Activated CD8-positive, alpha-beta T cell treated with anti-CD3 and anti-CD28 coated beads for 36 hours (primary cell): ENCODE measurements at places on chromosomes 1 and 21.
A peak's percentile ranks its signal among the peaks of the same experiment; 100 is the strongest.

DNA sequence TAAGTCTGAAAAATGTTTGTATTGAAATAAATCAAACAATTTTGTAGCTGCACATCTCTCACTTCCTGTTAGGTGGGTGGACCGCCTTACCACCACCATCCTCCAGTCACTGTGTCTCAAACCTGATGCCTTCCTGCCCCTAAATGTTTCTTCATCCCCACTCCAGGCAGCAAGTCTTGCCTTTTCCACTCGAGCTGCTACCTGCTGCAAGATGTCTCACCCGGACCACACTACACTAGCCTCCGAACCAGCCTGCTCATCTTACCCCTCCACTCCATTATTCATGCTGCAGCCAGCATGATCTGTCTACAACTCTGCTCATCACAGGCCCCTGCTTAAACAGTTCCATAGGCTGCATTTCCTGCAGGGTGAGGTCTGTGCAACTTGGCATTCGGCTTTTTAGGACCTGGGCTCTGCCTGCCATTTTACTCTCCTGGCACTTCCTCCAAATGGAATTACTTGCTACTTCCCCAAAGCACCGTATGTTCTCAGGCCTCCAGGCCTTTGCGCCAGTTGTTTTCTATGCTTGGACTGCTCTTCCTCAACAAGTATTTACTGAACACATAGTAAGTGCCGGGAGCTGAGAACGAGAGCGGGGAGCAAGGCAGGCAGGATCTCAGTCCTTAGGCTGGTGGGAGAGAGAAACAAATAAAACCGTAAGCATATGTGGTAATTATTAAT lies 5.2 kb upstream of the SF3A3 start:
- peak; percentile 41 for DNase-seq

DNA sequence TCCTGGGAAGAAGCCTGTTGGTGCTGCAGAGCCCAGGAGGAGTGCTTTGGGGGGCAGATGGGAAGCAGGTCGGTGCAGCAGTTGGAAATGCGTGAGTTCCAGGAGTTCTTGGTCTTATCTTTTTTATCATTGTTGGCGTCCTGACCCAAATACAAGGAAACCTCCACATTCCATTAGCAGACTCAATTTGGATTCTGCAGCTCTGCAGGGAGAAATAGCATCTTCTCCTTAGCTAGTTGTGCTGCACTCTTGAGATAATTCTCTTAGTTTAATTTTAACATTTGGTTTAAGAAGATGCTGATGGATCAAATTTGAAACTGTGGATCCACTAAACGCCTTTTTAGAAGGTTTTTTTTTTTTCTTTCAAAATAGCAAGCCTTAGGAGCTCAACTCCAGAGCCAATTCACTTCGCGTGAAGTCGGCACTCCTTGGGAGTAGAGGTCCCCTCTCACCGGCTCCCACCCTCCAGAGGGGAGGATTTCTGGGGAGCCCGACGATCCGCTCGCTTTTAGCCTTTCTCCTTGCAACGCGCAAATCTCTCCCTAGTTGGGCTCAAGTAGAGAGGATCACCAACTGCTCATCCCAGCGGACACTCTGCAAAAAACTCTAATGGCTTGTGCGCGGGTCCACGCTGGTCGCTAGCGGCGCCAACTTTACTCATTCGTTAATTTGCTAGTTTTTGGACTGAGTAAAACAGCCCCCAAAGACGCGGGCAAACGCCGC lies 1.3 kb downstream of the PLD5 start:
- DNase-seq = no peak

DNA sequence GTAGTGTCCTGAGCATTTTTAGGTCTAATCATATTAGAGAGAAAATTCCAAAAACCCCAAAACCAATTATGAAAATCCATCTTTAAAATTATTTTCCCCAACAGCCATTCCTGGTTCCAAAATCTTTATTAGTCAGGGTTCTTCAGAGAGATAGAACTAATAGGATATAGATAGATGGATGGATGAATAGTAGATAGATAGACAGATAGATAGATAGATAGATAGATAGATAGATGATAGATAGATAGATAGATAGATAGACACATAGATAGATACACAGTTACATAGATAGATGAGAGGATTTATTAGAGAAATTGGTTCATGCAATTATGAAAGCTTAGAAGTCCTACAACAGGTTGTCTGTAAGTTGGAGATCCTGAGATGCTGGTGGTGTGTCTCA lies 122.7 kb upstream of the POGK start:
- no peak for DNase-seq

DNA sequence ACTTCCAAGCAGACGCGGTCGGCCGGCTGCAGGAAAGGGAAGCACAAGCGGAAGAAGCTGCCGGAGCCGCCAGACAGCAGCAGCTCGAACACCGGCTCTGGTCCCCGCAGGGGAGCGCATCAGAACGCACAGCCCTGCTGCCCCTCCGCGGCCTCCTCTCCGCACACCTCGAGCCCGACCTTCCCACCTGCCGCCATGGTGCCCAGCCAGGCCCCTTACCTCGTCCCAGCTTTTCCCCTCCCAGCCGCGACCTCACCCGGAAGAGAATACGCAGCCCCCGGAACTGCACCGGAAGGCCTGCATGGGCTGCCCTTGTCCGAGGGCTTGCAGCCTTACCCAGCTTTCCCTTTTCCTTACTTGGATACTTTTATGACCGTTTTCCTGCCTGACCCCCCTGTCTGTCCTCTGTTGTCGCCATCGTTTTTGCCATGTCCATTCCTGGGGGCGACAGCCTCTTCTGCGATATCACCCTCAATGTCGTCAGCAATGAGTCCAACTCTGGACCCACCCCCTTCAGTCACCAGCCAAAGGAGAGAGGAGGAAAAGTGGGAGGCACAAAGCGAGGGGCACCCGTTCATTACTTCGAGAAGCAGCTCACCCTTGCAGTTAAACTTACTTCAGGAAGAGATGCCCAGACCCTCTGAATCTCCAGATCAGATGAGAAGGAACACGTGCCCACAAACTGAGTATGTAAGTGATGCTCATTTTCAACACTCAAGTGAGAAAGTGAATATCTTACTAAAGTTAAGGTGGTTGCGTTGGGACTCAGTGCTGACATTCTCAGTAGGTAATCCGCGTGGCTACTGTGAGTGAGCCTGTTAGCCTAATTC lies 25.5 kb downstream of the UTS2 start:
- DNase-seq = peak; percentile 17

DNA sequence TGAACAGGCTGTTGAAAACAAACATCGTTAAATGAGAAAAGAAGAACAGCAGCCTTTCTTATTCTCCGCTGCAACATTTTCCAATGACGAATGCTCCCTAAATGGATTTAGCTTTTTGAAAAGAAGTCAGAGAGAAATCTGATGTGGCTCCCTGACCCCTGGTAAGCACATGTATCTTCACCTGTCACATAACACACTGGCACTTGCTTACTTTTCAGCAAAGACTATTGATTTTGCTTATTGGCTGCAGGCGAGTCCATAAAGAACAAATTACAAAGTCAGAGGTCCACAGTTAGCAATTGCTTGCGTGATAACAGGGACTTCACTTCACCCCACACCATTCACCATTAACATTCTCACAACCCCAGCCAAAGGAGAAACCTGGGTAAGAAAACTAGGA lies 362.8 kb downstream of the GPATCH2 start:
- DNase-seq = no peak

GRCh38 chr1:40932006-40932405 lies 47.5 kb upstream of the CTPS1 start:
- no peak for DNase-seq

- DNase-seq = no peak
Measured at GRCh38 chr1:156368157-156368658, 803 bp upstream of the RHBG start.

DNA sequence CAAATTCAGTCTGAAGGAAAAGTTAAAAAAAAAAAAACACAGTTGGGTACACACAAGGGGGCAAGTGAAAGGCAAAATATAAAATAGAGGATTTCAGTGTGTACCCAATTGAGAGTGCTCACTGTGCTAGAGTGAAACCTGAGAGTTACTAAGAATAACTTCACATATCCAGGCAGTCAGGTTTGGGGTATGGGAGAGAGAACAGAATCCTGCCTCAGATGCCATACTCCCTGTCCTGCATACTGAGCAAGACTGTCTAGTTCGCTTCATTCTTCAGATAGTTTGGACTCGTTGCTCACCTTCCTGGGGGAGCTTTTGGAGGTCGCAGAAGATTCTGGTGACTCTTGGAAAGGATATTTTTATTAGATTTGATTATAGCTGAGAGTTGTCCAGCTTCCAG lies 20.4 kb downstream of the CEP85 start:
- DNase-seq = no peak

DNA sequence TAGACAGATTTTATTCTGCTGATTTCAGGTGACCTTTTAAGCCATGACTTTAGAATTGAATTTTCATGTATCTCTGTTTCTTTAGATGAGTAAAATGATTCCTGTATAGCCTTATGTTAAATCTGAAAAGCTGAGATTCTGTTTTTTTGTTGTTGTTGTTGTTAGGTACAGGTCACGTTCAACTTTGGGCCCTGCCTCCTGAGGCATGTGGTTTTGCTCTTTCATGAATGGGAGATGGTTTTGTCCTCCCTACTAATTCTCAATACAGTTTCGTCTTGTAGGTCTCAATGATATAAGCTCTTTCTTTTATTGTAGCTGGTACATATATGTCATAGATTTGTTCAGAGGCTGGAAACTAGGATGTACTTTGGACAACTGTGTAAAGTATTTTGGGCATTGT lies 79.6 kb downstream of the CDC14A start:
- no peak for DNase-seq
